ENCODE measurements at places on chromosomes 1 and 21.

DNA sequence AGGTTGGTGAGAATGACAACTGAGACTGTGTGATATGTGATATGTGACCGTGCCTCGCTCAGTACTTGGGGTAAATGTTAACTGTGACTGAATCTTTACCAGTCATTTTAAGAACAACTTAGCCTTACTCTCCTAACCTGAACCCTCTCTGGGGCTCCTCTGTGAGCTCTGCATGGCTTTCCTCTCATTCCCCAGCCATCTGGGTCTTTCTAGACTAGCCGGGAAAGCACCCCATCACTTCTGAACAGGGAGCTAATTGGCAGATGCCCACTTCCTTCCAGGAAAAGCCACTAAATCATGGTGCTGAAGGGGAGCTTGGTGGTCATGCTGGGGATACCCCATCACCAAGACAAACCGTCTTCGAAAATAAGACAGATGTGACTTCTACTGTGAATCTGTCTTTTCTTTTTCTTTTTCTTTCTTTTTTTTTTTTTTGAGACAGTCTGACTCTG, 16.5 kb upstream of the FOXO6 start:
- DNase-seq = no peak

DNA sequence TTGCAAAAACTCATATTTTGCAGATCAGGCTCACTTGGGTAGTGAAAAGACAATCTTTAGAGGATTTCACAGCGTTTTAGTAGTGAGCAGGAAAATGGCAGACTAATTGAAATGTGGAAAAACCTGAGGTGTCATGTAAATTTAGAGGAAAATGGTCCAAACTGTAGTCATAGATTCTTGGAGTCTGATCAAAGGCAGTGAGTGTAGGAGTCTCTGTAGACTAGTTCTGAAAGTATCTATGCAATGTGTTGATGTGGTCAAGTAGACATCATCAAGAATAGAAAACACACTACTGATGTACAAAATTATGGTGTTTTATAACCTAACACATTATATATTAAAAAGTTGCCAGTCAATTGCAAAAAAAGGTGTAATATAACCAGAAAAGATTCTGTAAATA, 143.2 kb upstream of the C1orf105 start:
- no peak for DNase-seq

- no peak for DNase-seq
These were observed 14.4 kb upstream of the C8B start for GRCh38 chr1:56979986-56980755.

DNA sequence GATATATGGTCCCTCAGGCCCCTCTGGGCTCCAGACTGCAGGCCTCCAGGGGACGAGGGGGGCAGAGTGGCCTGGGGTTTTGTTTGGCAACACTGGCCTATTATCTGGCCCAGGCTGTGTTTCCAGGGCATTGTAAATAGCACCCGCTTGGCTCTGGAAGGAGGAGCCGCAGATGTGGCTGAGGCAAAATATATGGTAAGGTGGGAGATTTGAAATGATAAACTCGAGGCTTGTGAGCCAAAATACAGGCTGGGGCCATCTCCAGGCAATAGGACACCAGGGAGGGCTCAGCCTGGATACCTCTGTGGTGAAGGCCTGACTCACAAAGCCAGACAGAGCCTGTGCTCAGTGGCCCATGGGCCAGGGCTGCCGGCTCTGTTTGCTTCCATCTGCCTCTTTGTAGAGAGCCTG, 14.0 kb downstream of the NAV1 start:
- peak; percentile 65 for DNase-seq

GRCh38 chr1:97186381-97186780, 464.8 kb downstream of the PTBP2 start:
- DNase-seq = peak; percentile 18

DNA sequence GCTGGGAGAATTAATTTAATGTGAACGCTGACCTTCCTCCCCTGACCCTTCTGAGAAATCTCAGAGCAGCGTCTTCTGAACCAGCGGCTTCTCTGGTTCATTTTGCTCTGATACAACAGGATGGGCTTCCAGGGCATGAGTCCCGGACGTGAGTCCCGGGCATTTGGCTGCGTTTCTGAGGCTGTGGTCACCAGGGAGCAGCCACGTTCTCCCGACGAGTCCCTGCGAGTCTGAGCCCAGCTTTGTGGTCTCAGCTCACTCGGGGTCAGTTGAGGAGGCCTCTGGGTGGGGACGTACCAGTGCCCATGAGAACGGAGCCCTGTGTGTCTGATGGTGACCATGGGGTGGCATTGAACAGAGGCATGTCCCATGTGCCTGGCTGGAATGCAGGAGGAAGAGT, 17.7 kb upstream of the OBSCN start:
- DNase-seq = no peak

GRCh38 chr1:109399326-109399957, 1.7 kb upstream of the SORT1 start:
- DNase-seq = peak; percentile 25

DNA sequence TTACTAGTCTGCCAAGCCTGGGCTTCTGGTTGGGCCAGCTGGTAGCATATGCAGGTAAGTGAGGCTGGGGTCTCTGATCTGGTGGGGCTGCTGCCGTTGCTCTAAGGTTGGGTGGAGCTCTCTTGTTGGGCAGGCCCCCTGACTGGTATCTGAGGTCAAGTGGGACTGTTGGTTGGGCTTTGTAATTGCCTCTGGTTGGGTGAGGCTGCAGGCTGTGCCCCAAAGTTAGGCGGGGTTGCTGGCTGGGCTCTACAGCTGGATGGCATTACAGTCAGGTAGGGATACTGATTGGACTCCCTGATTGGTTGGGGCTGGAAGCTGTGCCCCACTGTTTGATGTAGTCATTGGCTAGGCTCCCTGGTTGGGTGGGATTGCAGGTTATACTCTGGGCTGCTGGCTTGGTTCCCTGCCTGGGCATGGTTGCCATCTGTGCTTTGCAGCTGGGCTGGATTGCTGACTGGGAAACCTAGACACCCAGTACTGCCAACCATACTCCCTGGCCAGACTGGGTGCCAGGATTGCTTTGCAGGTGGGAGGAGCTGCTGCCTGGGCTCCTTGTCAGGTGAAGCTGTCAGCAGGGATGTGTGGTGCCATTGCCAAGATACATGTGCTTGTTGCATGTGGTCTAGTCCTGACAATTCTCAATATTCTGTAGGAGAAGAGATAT, 130.5 kb downstream of the RABGAP1L start:
- DNase-seq = no peak

GRCh38 chr1:53951697-53952096, 5.5 kb downstream of the LRRC42 start:
- DNase-seq = no peak

GRCh38 chr1:227745568-227746265, 10.5 kb downstream of the SNAP47 start:
- DNase-seq = no peak

GRCh38 chr1:116066868-116067565, 44.2 kb upstream of the MAB21L3 start:
- no peak for DNase-seq

GRCh38 chr1:228359613-228360532, 46.8 kb downstream of the TRIM11 start:
- no peak for DNase-seq

- no peak for DNase-seq
These were observed 89.7 kb upstream of the HMCN1 start for GRCh38 chr1:185644531-185644930.

- no peak for DNase-seq
These were observed 32.1 kb downstream of the EYA3 start for GRCh38 chr1:28056129-28056925.
